Stimulated activated CD4-positive, alpha-beta T cell treated with anti-CD3 and anti-CD28 coated beads, Interleukin-2, amount 100 ng/mL, for 24 hours (primary cell): ENCODE measurements at places on chromosomes 3 and 15.

DNA sequence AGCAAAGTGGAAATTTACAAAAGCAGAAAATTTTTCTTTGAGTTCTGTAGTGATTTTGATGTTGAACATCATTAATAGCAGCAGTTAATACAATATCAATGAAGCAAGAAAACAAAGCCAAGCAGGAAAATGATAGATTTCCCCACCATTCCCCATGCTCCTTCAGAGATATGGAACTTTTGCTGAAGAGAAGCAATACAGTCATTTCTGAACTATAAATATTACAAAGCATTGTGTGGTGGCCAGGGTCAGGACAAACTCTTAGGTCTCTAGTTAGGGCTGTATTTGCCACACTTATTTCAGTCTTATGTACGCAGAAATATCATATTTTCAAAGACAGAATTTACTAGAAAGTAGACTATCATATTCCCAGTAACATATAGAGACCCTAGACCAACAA lies 88.8 kb upstream of the P3H2 start:
- DNase-seq = no peak

- no peak for DNase-seq
These were observed 15.3 kb upstream of the NRROS start for GRCh38 chr3:196624067-196624790.

DNA sequence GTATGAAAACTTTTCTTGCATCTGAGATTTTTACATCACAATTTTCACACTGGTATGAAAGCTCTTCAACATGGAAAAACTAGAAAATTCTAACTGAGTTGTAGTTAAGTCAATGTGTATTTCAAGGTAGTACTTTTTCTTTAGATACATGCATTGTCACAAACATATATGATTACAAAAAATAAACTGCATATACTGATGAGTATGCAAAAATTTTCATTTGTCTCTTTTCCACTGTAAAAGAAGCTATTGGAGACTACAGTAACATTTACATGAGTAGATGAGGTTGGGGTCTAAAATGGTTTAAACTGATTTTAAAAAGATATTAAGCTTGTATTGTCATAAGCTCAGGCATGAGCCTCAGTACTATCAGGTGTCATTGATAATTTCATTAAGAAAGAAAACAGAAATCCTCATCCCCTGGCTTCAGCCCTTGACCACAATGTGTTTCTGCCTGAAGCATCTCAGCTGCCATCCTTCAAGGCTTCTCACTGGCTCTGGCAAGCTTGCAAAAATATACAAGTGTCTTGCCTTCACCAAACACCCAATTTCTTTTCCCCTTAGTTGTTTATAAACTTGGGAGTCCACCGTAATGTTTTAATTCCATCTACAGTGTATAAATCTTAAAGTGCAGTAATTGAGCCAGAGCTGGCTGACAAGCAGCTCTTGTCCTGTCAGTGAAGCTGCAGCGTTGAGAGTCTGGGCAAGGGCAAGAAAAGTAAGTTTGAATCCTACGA lies 71.9 kb downstream of the ALDH1A2 start:
- no peak for DNase-seq

- no peak for DNase-seq
These were observed 7.6 kb downstream of the KY start for GRCh38 chr3:134643150-134643675.

GRCh38 chr3:196677931-196678330 lies 34.1 kb downstream of the CEP19 start:
- DNase-seq = no peak

DNA sequence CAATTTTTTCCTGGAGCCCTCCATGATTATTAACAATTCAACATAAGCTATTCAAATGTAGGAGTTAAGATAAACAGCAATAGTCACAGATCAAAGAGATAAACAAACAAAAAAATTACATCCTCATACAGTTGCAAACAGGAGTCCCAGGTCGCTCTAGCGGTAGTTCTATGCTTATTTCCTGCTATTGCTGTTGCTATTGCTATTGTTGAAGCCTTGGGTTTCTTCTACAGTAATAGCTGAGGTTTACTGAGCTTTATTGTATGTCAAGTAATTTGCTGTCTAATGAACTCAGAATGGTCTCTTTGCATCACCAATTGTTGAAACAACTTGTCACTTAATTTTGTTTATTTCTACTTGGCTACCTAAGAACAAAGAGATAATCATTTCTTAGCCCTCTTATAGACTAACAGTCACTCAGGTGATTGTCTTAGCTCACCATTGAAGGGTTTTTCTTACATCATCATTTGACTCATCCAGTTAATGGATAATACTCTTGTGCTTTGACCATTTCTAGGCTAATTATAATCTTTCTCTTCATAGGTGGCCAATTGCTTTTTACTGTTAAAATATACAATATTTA lies 654.6 kb downstream of the MECOM start:
- DNase-seq = no peak

GRCh38 chr3:5579946-5580345 lies 392.4 kb downstream of the EDEM1 start:
- DNase-seq = no peak

DNA sequence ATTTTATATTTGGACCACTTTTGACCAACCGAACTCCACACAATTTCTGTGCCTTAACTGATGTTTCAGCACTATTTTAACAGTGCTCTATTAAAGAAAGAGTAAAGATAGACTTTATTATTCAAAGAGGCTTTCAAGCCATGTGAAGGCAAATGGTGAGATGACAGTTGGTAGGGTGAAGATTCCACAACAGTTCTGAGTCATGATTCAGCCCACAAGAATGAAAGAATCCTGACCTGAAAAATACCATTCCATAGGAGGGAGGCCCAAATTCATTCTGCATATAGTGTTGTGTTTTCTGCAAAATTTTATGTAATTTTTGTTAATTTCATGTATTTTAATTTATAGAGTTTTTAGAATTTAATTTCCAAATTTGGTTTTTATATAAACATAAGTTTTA lies 135.6 kb upstream of the STAC start:
- DNase-seq = no peak

GRCh38 chr15:57306944-57307411 lies 69.3 kb upstream of the CGNL1 start:
- DNase-seq = no peak

- DNase-seq = no peak
These were observed 148.2 kb upstream of the FEZF2 start for GRCh38 chr3:62521464-62522105.

GRCh38 chr3:7332696-7333095 lies 471.8 kb downstream of the GRM7 start:
- no peak for DNase-seq

- DNase-seq = no peak
These were observed 333.9 kb downstream of the TIGIT start for GRCh38 chr3:114627770-114628169.

DNA sequence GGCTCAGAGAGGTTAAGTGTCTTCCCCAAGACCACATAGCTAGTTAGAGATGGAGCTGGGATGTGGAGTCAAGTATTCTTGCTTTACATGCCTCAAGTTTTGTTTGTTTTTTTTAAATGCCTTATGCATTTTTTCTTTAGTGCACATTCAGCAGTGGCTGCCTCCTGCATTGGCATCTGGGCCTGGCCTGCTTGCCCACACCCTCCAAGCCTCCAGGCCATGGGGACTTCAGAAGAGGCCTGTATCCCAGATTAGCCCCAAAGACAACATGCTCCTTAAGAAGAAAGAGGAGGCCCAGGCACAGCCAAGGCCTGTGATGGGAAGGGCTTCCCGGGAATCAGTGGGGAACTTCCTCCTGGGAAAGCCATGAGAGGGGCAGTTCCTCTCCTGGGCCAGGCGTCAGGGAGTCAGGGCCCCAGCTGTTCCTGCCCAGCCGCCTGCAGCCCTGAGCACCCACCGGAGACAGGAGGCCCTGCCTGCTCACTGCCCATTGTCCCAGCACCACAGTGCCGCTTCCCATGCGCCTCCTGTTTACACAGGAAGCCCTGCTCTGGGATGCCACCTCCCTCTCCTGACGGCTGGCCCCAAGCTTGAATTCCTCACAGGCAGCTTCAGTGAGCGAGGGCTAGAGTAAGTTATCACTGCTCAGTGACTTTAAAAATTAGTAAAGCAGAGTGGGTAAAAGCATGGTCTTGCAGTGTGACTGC lies 16.0 kb downstream of the FOXL2NB start:
- DNase-seq = no peak

- no peak for DNase-seq
These were observed 11.4 kb downstream of the TOP2B start for GRCh38 chr3:25653322-25653721.

DNA sequence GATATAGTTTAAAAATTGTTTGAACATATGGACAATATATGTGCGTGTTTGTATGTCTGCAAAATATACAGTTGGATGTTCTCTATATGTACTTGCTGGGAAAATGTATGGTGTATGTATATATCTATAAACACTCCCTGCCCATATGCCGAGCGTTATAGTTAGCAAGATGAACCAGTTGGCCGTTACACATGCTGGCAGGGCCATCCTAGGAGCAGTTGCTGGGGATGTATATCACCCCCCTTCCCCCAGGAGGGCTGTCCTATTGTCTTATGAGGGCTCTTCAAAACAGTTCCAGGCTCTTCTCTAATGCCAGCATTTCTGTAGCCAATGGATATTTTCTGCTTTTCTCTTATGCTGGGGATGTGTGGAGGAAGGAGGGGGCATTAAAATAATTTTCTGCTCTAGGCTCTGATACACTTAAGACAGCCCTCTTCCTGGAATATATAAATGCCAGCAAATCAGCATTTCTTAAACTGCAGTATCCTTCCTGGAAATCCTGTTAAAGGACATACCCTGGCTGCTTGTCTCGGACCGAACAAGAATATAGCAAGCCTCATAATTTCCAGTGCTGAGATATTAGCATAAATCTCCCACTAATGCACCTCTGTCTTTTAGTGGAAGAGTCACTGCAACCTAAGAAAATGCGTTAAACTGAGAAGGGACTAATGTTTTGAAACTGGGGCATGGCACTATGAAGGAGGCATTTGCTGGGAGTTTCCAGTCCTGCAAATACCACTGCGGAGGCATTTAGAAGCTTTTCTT lies 134.4 kb downstream of the MDFIC2 start:
- no peak for DNase-seq

- no peak for DNase-seq
These were observed 11.8 kb downstream of the PARP15 start for GRCh38 chr3:122589297-122589696.

GRCh38 chr3:8937064-8938020 lies 25.9 kb downstream of the RAD18 start:
- no peak for DNase-seq

GRCh38 chr3:51931756-51932155 lies 9.9 kb downstream of the RRP9 start:
- DNase-seq = no peak

DNA sequence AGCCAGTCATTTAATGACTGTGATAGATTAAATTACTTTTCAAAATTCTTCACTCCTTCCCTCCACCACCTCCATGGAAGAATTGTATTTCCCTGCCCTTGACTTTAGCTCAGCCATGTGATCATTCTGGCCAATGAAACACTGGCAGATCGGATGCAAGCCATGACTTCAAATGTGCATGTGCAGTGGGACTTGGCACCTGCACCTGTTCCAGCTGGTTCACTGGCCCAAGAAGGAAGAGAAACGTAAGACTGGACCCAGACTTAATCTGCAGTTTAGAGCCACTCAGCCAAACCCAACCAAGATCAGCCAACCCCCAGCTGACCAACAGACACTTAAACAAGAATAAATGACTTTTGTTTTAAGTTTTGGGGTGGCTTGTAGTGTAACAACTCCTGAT lies 11.8 kb downstream of the DPH3 start:
- DNase-seq = no peak

- no peak for DNase-seq
These were observed 60.0 kb upstream of the SYN2 start for GRCh38 chr3:11944052-11944673.

DNA sequence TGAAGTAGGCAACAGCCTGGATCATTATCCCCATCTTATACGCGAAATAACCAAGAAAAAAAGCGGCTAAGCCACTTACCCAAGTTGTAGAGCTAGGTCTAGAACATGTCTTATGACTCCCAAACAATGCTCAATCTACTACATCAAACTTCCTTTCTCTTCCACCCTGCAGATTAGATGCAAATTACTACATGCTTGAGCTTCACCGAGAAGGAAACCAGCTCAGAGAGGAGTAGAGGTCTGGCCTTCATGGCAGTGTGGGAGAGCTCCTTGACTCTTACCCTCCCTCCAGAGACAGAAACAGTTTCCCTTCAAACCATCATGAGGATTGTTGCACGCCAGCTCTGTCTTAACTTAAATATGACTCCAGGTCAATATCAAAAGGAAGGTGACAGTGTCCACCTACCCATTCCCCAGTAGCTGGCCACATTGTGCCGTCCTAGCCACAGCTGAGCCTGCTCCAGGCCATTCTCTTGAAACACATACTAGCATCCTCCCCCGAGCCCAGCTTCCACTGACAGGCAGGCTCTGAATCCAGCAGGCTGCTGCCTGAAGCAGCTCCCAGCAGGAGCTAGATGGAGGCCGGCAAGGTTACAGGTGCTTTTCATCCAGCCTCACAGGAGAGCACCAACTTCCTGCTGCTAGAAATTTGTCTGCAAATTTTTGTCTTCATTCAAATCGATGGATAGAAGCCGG lies 56.8 kb downstream of the CPN2 start:
- DNase-seq = no peak

DNA sequence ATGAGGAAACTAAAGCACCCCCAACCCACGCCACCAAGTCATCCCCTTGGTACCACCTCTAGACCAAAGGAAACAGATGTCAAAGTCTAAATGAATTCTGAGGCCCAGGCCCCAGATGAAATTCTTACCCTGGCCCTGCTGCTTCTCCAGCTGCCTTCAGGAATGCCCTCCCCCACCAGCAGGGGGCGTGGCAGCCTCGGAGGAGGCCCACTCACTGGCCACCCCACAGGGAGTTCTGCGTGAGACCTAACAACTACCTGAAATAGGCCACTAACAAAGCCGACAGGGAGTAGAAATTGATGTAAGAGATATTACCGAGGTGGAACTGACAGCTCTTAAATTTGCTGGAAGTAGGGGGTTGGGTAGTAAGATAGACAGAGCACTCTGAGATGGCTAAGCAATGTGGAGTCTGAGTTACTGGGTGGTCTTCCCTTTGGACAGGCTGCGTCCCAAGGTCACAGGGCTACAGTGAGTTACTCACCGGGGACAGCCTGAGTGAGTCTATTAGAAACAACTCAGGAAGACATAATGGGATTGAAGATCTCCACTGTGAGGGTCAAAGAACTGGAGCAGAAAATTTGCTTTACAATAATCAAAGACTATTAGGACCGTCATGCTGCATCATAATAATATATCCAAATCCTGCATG lies 240.7 kb downstream of the SHOX2 start:
- peak; percentile 62 for DNase-seq

GRCh38 chr3:146161663-146162002 lies 649 bp upstream of the PLOD2 start:
- DNase-seq = no peak

DNA sequence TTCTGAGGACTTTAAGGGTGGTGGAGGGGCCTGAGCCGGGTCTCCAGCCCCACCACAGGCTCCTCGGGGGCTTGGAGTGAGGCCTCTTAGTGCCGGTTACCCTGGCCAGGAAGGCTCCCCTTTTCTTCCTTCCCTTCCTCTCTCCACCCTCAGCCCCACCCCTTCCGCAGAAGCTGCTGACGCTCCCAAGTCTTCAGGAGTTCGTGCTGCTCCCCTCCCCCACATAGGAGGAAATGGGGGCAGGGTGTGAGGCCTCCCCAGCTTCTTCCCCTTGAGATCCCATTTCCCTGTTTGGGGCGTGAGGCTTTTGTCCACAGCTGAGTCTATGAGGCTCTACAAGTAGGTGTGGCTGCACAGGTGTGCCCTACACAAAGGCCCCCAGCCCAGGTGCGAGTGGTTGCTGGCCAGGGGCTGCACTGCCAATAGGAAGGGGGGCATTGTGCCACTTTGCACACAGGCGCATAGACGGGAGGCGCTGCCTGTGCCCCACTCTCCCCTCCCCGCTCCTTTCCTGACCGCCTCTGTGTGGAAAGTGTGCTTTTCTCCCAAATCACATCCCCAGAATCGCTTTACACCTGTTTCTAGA lies 915 bp upstream of the CALML4 start:
- no peak for DNase-seq
